ENCODE measurements at places on chromosomes 3 and 15.

DNA sequence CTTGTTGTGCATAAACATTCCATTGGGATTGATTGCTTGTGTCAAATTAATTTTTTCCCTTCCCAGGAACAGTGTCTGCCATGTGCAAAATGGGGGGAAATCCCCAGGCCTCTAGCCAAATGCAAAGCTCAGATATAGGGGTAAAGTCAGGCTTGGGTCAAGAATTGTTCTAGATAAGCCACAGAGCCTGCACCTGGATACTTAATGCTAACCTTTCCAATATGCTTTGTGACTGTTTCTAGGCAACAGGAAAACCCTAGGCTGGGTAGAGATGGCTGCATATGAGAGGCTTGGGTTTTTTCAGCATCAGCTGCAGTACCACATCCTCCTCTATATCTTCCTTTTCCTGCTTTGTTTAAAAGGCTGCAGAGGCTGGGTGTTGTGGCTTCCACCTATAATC is 61.9 kb upstream of the ROPN1 start:
- DNase-seq = no peak

DNA sequence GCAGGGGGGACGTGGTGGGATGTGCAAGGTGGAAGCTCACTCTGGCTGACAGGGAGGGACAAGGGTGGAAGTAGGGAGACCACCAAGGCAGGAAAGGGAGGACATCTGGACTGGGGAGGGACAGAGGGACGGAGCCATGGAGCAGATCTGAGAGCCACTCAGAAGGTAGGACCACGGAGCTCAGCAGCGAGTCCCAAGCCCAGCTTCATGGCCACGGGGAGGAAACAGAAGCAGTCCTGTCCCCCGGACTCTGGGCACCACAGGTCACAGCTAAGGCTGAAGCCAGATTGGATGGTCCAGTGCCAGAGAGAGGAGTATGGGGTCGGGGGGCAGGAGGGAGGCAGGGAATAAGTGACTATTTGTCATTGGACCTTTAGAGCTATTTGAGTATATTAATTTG is 220.1 kb downstream of the TBC1D2B start:
- no peak for DNase-seq

DNA sequence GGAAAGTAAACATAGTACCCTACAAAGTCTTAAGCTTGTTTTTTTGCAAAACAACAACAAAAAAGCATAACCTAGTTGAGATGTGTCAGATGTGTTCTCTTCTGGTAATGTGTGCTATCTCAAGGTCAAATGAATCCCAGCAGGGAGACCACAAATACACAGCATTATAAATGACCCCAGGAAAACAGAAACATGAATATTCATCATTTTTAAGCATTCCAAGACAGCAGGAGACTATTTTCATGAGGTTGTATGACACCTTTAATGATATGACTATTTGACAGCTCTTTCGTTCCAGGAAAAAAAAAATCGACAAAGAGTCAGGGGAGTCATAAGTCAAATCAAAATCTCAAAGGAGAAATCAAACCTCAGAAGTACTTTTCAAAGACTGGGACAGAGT is 62.7 kb upstream of the CBLB start:
- no peak for DNase-seq

- no peak for DNase-seq
These were observed 38.8 kb downstream of the TRAK1 start for GRCh38 chr3:42130007-42130328.

- DNase-seq = no peak
These were observed 98.5 kb upstream of the CCDC80 start for GRCh38 chr3:112739252-112739965.

- DNase-seq = no peak
These were observed 73.3 kb downstream of the ABHD5 start for GRCh38 chr3:43764056-43764455.

GRCh38 chr3:9940746-9941145 is 7.1 kb downstream of the CRELD1 start:
- no peak for DNase-seq

- DNase-seq = no peak
These were observed 3.6 kb upstream of the STARD5 start for GRCh38 chr15:81327516-81327915.

DNA sequence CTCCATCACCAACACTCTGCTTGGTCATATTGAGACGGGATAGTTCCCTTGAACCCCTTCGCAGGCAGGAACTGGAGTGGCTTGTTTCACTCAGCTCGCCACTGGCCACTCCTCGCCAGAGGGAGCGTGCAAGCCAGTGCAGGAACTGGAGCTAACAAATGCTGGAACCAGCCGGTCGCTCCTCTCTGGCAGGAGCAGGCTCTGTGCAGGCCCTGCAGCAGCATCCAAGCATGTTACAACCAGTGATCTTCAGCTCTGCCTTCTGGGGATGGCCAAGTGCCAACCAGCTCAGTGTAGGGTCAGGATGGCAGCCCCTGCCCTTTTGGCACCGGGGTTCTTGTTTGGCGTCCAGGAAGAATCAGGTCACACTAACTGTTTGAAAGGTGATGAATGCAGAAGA is 329.0 kb upstream of the AZI2 start:
- no peak for DNase-seq
